ENCODE measurements at places on chromosomes 7 and 10. TPM values are rescaled to one million over a fixed set of nuclear protein-coding genes. Genes with fewer than 3 reads are reported as not detected.

CALML5 gene
- total RNA-seq: not detected

- peak; percentile 46 for DNase-seq
Observed at GRCh38 chr10:24989867-24990266, 26.1 kb downstream of the ENKUR start.

- no peak for DNase-seq
Observed at GRCh38 chr7:156034397-156034796, 222.1 kb upstream of the SHH start.

VIPR2 gene
- total RNA-seq: not detected

DNA sequence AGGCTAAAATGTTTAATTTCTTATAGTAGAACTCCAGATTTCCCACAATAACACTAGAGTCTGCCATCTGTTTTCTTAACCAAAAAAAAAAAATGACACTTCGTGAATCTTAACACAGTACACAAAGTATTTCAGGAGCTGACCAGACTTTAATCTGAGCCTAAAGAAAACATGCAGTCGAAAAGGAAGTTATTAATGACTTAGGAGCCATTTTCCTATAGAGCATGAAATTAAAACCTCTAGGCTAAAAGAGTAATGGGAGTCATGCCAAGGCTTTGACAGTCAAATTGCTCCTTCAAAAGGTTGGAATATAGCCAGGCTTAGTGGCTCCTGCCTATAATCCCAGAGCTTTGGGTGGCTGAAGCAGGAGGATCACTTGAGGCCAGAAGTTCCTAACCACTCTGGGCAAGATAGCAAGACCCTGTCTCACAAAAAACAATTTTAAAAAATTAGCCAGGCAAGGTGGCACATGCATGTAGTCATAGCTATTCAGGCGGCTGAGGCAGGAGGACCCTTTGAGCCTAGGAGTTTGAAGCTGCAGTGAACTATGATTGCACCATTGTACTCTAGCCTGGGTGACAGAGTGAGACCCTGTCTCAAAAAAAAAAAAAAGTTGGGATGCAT lies 13.6 kb downstream of the MICU1 start:
- DNase-seq: peak; percentile 27

DNA sequence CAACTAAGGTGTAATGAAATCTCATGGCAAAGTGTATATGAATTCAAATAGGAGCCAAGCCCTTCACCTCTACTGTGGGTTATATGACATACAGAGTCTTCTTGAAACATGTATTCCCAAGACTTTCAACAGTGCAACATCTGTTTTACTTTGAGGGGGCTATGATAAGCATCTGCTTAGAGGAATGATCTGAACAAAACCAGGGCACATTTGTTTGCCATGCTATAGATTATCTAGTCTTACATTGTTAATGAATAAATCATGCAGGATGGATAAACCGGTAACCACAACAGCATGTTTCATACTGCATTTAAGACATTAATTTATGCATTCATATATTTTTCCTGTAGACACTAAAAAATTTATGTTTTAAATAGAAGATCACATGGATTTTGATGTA lies 1021.9 kb downstream of the LRMDA start:
- no peak for DNase-seq

DNA sequence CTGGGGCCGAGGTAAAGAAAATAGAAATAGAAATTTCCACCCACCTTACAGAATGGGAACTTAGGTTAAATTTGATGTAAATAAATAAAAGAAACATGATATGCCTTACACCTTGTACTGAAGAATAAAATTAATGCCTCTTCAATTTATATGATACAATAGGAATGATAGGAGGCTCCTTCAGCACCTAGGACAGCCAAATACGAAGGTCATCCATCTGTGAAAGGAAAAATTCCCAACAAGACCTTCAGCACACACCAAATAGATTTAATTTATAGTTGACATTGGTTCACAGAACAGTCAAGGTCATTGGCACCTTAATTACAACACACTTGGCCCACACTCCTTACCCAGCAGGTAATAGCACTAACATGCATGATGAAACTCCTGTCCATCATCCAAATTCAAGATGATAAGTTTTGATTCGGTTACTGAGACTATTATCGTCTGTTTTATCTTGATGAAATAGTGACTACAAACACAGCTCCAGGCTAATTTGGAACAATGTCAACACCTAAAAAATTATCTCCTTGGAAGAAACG lies 250.9 kb downstream of the SNX13 start:
- peak; percentile 26 for DNase-seq

DNA sequence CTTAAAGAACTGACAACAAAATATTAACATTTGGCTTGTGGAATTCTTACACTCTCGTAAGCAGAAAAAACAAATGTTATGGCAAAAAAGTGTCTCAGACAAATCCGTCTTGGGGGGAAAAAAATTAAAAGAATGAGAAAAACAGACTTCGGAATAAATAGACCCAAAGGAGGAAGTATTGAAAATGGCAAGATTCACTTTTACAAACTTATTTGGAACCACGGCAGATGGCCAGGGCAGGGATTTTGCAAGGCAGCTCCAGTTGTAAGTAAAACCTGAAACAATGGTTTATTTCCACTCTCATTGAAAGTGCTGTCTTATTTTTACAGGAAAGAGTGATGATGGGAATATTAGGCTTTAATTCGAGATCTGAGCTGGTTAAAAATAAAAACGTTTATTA lies 1.5 kb upstream of the ZNF438 start:
- peak; percentile 60 for DNase-seq

DNA sequence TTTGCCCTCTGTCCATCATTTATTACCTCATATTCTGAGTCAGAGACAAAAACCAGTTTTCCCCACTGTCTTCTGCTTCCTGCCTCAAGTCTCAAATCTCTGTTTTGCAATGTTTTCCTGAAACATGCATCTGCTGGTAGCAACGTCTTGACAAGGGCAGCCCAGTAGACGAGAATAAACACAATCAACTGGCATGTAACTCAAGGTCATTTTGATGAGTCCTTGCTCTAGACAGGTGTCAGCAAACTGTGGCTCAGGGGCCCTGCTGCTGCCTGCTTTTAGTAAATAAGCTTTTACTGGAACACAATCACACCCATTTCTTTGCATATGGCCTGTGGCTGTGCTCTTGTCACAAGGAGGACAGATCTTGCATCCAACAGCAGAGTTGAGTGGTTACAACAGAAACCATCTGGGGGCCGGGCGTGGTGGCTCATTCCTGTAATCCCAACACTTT lies 59.8 kb downstream of the ITIH5 start:
- no peak for DNase-seq

DNA sequence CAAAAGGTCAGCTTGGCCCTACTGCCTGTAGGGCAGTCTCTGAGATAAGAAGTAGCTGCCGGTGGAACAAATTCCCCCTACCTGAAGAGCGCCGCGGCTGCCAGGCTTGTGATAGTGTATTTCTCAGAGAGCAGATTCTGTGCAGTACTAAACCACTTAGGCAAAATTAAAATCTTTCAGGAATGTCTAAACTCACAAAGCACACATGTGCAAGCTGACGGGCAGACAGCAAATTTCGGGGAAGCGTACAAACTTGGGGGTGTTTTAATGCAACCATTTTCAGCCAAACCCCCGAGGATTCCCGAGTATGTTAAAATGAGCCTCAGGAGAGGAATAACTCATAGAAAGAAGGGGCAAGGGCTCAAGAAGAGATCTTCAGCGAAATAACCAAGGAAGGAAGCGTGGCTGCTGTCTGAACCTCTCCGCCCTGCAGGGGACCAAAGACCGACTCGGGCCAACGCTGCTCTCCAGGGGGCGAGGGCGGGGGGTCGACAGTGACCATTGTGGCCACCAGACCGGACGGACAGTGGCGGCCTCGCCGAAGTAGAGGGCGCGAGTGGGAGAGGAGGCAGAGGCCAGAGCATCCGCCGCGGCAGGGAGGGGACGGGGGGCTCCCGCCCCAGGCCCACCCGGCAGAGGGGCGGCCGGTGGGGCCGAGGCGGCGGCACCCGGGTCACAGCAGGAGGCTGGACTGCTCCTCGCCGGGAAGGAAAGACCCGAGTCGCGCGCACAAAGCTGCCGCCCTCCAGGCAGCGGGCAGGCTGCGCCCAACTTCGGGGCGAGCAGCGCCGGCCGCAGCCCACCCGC lies 819 bp downstream of the HYCC1 start:
- peak; percentile 22 for DNase-seq

GRCh38 chr7:19248681-19249080 lies 103.5 kb upstream of the FERD3L start:
- peak; percentile 49 for DNase-seq

DNA sequence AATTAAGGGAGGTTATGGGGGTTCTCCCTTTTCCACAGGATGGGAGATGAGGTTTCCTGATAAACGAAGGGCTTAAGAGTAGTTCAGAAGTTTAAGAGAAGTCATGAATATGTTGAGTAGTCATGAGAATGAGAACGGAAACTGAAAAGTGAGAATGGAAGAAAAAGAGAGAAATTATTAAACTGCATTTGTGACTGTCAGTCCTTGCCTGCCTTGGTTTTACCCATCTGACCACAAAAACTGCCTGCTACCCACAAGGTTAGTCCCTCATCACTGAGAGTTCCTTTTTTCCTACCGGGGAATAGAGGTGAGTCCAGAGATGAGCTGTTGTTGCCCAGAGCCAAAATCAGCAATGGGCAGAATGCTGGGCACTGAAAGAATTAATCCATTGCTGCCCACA lies 174.1 kb upstream of the BET1 start:
- no peak for DNase-seq

DNA sequence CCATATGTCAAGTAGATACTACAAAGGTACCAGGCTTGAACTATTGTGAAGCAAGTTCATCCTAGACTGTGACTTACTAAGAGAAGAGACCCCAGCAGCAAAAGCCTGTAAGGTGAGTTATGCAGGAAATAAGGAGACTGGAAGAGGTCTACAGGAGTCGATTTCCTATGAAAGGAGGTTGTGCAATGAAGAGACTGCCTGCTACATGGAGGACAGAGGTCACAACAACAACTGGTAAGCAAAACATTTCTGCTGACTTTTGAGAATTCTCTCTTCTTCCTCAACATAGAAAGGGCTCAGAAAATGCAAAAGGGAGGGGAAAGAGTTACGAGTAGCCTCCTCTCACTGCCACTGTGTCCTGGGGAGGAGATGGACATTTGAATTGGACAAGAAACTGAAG lies 42.4 kb downstream of the PDK4 start:
- no peak for DNase-seq

DNA sequence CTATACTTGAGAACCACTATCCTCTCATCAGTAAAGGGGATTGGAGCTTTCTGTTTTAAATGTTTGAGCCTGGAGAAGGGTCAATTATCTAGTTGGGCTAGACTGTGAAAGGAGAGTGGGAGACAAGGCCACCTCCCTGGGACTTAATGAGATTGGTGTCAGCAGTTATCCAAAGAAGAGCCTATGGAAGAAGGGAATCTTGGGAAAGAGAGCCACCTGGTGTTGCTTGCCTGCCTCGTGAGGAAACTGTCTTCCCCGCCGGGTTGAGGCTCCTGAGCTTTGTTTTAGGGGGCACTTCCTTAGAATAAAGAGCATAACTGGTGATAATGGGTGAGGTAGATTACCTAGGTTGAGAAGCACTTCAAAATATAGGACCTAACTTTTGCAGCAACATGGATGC lies 32.0 kb upstream of the ABCB4 start:
- DNase-seq: no peak

- no peak for DNase-seq
Observed at GRCh38 chr10:80457554-80458262, 3.6 kb downstream of the TSPAN14 start.

HYAL4 gene
- total RNA-seq: not detected

SCIN gene
- 0.25 TPM for total RNA-seq

- DNase-seq: no peak
Observed at GRCh38 chr10:29479981-29480954, 154.5 kb downstream of the SVIL start.

GRCh38 chr10:44517635-44518034 lies 132.7 kb upstream of the CXCL12 start:
- DNase-seq: no peak

OR13A1 gene
- total RNA-seq: not detected

DNA sequence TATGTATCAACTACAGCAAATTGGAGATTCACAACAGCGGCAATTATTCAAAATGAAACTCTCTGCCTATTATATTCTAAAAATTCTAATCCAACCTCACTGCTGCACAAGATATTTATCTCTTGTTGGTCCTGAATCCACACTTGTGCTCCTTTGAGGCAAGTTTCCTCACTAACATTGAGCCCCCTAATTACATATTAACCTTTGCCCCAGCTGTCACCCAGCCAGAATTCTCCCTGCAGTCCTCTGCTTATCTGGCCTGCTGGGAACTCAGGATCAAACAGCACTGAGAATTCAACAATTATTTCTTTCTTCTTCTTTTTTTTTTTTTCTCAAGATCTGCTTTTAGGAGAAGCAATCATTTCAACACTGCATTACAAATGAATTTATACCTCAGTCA lies 21.5 kb upstream of the PLAC9 start:
- no peak for DNase-seq

C10orf53 gene
- not detected for total RNA-seq

DNA sequence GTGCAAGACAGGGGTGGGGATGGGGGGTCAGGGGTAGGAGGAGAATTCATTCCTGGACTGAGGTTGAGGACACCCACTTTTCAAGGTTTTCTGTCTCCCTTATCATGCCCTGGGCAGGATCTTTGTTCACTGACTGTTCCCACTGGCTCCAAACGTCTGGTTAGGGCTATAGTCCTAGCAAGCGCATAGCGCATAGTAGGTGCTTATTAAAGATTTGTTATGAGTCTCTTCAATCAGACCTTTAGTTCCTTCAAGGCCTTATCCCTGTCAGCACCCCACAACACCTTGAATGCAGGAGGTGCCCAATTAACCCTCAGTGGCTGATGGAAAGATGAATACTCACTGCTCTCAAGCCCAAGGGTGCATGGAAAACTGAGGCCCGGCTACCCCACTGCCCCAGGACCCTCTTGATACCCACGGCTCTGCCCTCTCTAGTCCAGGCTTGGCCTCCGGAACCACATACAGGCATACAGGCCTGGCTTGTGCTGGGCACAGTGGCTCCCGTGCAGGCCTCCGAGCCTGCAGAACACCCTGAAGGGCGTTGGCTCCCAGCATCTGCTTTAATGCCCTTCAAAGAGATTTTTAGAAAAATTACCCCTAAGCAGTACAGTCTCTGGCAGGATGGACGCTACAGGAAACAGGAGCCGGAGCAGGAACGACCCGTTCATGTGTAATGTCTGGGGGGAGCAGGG lies 177.7 kb downstream of the SH3PXD2A start:
- no peak for DNase-seq

LIPF gene
- total RNA-seq: not detected

DNA sequence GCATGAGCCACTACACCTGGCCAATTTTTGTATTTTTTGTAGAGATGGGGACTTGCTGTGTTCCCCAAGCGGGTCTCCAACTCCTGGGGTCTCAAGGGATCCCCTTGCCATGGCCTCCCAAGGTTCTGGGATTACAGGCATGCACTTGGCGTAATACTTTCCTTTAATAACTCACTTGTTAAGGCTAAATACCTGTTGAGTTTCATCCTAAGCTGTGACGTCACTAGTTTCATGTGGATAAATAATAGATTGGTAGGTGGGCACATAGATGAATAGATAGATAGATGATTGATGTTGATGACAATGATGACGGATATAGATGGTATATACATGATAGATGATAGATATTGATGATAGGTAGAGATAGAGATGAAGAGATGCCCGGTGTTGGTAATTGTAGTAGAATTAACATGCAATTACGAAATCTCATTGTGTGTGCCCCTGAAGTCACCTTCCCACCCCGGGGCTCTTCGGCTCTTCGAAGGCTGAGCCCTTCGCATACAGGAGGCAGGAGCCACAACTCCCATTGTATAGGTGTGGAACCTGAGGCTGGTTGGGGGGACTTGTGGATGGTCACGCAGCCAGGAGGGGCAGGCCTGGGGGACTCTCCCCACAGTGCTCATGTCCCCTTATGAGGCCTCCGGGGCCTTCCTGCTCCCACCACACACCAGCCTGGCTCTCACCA lies 2.6 kb downstream of the GRIFIN start:
- no peak for DNase-seq

LIPK gene
- total RNA-seq: not detected

KAT6B gene
- total RNA-seq: 38.9 TPM
